ENCODE measurements at places on chromosomes 7 and 10.

DNA sequence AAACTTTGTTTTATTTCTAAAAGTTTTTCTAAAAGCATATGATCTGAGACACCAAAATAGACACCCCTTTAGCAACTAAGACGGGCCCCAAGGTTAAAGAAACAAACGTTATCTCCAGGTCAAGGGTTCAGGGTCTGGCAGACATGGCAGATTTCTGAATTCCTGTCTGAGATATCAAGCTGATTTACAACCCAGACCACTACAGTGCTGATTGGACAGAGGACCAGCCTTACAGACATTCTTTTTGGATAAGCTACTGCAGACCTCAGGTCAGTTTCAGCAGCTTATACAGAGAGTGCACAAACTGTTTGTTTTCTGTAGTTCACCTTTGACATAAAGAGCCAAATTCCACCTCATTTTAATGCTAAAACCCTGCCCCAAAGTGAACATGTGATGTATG, 34.8 kb downstream of the SVOPL start:
- DNase-seq = no peak

DNA sequence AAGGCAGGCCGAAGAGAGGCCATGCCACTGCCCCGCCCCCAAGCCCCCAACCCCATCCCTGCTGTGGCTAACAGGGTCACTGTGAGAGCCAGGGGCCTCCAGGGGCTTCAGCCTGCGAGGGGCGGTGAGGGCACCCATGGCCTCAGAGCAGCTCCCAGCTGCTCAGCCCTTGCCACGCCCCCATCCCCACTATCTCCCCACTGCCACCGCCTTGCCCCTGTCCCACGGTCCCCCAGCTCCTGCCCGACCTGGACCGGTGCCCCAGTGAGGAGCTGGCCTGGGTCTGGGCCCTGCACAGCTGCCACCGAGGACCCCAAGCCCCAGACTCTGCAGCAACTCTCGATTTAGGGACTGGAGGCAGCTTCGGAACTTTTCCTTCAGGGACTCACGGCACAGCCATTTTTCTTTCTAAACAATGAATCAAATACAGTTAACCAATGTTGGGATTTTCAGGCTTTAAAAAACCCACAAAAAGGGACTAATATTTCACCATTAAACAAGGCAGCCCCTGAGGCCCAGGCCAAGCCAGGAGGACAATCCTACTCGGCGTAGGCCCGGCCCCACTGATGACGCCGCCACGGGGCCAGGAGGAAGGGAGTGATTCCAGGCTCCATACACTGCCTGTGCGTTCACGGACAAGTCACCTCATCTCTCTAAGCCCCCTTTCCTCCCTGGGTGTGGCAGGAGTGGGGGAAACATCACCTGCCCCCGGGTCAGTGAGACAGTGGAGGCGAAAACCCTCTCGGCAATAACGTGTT, 237.1 kb downstream of the ELFN1 start:
- no peak for DNase-seq

DNA sequence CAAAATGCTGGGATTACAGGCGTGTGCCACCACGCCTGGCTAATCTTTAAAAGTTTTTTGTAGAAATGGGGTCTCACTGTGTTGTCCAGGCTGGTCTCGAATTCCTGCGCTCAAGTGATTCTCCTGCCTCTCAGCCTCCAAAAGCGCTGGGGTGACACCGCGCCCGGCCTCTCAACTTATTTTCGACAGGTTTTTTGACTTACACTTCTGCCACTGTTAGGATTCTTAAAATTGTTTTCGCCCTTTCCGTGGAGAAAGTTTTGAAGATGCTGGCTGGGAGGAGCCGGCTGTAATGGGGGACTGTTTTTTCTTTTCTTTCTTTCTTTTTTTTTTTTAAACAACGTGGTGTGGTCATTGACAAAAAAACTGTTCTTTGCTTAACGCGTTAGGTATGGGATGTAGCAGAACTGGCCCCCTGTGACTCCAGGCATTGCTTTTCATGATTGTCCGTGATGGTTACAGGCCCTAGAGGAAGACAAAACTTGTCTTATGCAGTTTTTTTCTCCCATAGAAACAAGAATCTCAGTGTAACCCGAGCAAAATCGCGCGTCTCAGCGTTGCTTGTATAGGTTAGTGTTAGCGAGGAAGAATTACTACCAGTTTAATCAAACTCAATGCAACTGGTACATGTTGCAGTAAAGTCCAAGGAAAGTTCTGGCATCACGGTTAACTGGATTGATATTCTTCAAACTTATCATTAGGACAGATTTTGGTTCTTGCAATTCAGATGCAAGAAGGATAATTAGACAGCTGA, 72.2 kb downstream of the DAGLB start:
- DNase-seq = no peak

GRCh38 chr7:158923928-158924511, 67.7 kb downstream of the DYNC2I1 start:
- no peak for DNase-seq

GRCh38 chr7:2478800-2479199, 2.6 kb upstream of the GRIFIN start:
- no peak for DNase-seq

Measured in NCI-H1105 treated with DMSO at 0.1 percent for 48 hours (cell line).